Inflammatory macrophage treated with lipopolysaccharide for 1 hour (primary cell): ENCODE measurements at places on chromosomes 12 and 14.

DNA sequence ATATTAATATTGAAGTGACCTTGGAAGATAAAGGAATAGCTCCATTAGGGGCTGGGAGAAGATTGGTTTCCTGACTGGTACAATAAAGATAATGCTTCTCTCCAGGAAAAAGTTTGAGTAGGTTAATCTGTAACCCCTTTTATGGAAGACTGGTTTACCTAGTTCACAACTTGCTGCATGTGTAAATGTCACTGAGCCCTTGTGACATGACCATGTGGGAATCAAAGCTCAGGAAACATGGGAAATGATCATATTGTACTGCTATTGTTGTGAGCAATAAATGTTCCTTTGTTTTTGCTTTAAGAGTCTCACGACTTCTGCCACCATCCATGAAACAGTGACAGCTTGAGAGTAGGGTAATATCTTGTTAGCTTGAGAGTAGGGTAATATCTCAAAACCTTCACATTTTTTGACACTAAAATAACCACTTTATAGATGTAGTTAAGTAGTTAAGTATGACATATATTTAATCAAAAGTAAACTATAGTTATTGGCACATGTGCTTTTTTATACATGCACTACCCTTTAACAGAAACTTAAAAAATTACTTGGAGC lies 1338.6 kb downstream of the FSCB start:
- no peak for DNase-seq

DNA sequence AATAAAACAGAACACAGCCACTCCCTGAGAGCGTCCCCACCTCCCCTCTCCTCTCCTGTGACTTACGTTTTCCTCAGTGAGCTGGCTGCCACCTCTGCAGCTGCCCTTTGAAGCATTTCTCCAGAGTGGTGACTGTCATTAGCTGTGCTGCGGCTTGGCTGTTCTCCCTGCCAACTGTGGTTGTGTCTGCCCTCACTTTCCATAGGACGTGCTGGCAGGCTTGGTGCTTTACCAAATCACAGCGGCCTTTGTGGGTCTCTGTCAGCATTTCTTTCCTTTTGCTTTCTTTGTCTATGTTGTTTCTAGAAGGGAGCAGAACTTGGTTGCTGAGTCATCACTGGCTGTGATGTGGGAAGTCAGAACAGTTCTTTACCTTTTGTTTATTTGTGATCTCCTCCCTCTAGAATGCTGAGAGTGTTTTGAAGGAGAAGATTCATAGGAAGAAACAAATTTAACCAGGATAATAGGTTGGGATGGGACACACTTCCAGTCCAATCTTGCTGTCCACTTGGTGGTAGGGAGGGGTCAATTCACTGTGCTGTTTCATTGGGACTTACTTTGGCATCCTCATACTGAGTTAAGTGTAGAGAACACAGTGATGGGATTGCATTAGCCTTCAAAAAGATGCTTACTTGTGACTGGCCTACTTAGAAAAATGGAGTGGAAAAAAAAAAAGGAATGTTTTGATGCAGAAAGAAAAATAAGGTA lies 88.2 kb downstream of the TMX1 start:
- DNase-seq, result no peak

DNA sequence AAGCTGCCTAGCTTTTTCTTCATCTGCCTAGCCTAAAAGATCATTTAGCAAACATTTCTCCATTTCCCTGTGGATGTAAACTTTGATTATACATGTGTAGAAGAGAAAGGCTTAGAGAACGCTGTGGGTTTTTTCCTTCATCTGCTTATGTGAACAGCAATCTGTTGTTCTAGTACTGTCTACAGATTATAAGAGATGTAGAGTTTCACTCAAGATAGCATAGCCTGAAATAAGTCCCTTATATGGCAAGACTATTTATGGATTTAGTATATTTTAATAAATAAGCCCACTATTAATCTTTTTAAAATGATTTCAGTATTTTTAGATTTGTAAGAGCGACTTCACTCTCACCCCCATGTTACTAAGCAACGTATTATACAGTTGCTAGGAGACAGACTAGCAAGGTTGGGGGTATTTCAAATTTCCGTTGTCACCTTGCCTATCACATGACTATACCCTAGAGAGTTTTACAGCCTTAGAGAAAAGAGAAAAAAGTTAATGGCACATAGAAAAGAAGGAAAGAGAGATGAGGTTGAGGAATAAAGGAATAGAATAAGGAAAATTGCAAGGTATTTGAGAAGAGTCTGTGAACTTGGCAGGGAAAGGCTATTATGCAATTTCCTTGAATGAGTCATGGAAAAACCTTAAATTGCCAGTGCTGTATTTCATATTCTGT lies 12.2 kb upstream of the TUBA1A start:
- peak; percentile 56 for DNase-seq

DNA sequence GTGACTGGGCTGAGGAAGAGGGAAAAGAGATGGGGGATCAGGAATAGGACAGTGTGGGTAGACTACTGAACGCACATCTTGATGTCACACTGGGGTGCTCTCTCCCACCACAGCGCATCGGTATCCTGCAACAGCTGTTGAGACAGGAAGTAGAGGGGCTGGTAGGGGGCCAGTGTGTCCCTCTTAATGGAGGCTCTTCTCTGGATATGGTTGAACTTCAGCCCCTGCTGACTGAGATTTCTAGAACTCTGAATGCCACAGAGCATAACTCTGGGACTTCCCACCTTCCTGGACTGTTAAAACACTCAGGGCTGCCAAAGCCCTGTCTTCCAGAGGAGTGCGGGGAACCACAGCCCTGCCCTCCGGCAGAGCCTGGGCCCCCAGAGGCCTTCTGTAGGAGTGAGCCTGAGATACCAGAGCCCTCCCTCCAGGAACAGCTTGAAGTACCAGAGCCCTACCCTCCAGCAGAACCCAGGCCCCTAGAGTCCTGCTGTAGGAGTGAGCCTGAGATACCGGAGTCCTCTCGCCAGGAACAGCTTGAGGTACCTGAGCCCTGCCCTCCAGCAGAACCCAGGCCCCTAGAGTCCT lies 6.9 kb downstream of the C1QL4 start:
- no peak for DNase-seq

DNA sequence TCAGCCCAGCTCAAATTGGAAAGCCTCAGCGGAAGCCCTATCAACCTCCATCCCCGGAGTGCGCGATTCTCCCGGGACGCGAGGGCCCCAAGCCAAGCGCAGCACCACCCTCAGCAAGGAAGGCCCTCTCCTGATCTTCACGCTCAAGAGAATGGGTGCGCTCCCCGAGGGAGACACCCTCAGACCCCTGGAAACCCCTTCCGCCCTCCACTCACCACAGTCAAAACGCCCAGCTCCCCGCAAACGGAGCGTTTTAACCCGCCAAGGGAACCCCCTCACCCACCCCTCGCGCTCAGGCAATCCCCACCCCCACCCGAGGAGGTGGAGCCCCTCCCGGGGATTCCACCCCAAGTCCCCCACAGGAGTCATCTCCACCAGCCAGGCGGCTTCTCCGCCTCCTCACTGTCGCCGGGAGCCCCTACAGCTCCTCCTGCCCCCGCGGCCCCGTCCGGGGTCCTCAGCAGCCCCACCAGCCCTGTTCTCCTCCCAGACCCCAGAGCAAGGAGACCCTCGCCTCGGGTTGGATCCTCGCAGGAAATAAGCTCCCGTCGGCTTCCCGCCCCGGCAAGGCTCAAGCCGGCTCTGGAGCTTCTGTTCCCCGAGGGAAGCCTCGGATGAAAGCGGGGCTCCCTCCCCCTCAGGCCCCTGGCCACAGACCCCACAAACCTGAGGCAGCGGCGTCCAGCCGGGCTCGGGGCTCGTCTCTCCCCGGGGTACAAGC lies 507 bp downstream of the BAZ2A start:
- DNase-seq, result peak; percentile 72

DNA sequence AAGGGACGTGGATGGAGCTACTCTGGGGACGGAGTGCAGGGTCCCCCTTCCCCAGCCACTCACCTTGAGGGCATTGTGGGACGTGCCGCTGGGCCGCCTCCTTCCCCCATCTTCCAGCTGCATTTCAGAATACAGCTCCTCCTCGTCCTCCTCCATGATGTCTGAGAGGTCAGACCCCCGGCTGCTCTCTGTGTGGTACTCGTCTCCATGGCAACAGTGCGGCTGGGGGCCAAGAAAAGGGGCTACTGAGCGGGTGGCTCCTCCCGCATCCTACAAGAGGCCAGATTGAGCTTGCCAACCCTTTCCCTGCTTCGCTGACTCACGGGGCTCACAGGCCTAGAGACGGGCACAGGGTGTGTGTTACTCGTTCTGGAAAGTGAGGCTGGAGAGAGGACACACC lies 90.4 kb downstream of the PIWIL1 start:
- no peak for DNase-seq

DNA sequence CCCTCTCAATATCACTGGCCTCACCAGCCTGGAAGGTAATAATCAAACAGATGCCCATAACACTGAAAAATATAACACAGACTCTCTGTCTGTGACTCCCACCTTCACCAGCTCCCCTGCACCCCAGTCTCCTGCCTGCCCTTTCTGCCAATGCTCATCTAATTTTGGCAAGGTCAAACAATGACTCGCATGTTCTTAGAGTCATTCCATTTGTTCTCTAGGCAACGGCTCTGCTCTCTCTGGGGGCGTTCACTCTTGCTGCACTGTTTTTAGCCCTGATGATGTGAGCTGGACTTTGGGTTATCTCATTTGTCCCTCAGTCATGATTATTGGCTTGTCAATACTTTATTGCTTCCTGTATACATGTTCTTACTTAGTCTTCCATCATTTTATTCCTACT lies 691.8 kb downstream of the FLRT2 start:
- no peak for DNase-seq

DNA sequence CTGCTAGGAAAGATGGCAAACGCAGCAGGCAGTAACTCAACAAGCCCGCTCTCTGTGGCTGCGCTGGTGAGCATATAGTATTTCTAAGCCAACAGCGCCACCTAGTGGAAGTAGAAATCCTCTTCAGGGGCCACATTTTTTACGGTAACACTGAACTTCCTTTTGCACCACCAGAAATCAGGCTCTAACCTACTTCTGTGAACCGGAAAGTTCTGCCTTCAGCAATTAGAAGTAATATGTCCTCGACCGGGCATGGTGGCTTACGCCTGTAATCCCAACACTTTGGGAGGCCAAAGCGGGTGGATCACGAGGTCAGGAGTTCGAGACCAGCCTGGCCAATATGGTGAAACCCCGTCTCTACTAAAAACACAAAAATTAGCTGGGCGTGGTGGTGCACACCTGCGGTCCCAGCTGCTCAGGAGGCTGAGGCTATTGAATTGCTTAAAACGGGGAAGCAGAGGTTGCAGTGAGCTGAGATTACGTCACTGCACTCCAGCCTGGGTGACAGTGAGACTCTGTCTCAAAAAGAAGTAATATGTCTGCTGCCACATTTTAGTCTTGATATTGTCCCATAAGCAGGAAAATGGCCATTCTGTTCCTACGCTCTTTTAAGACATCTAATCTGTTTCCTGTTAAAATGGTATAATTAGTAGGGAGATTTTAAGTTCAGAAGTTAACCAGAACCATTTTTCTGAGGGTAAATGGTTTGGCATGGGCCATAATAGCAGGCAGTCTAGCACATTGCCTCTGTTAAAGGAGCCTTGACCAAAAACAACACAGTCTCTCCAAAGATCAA lies 26.8 kb downstream of the APOBEC1 start:
- peak; percentile 96 for DNase-seq

DNA sequence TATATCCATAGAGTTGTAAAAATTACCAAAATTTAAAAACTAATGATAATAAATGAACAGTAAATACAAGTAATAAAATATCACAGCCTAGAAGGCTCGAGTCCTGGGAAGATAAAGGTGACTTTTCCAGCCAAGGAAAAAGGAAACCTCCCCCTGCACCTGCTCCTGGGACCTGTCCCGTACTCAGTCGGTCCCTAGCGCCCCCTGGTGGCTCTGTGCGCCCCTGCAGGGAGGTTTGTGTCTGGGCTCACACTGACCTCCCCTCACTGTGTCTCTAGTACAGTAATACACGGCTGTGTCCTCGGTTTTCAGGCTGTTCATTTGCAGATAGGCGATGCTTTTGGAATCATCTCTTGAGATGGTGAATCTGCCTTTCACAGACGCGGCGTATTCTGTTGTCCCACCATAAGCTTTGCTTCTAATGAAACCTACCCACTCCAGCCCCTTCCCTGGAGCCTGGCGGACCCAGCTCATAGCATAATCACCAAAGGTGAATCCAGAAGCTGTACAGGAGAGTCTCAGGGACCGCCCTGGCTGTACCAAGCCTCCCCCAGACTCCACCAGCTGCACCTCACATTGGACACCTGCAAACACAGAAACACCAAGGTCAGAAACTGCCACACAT lies 1030.4 kb downstream of the TMEM121 start:
- peak; percentile 31 for DNase-seq

DNA sequence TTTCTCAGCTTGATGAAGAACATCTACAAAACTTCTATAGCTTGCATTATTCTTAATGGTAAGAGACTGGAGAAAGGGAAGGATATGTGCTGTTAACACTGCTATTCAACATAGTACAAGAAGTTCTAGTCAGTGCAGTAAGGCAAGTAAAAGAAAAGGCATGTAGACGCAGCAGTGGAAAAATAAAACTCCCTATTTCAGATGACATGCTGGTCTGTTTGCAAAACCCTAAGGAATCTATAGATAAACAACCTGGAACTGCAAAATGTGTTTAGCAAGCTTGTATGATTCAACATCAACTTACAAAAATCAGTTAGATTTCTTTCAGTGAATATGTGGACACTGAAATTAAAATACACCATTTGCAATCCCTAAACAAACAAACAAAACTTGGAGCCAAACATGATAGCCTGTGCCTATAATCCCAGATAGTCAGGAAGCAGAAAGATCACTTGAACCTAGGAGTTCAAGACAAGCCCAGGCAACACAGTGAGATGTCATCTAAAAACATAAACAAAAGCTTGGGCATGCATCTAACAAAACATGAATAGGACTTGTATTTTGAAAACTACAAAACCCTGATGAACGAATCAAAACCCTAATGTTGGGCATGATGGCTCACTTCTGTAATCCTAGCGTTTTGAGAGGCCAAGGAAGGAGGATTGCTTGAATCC lies 293.6 kb upstream of the RGS6 start:
- DNase-seq, result no peak

- DNase-seq, result no peak
Measured at GRCh38 chr12:69131077-69131476, 108.3 kb upstream of the CPSF6 start.

DNA sequence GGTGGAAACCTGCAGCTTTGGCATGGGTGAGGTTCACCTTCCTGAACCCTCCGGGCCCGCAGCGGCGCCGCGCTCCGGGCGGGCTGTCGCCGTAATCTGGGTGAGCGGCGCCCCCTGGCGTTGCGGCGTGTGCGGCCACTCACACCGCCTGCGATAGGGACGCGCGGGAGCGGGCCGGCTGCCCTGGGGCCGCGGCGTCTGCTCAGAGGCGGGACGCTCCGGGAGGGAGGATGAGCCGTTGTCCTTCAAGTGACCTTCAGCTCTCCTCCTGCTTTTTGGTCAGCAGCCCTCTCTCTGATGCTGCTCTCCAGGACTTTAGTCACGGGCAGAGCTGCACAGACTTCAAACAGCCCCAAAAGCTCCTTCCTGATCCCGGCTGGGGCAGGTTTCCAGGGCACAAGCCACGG lies 211.7 kb upstream of the FKBP4 start:
- peak; percentile 25 for DNase-seq
